ENCODE measurements at places on chromosomes 12 and 14. TPM values are rescaled to one million over a fixed set of nuclear protein-coding genes. Genes with fewer than 3 reads are reported as not detected.

REP15 gene
- 2.2 TPM for total RNA-seq

FIGNL2 gene
- 0.30 TPM for total RNA-seq

SAV1 gene
- total RNA-seq, result 13.5 TPM

AQP6 gene
- total RNA-seq, result not detected

MAX gene
- total RNA-seq, result 115 TPM

PLCZ1 gene
- not detected for total RNA-seq

COA8 gene
- total RNA-seq, result 33.5 TPM

ADCK1 gene
- 5.2 TPM for total RNA-seq

CFAP251 gene
- total RNA-seq, result 0.82 TPM

- no peak for DNase-seq
- no peaks in the 10 kb centered on the region for H3K27me3 ChIP-seq
- H3K4me1 ChIP-seq, result no peaks in the 10 kb centered on the region
- H3K36me3 ChIP-seq, result no peaks in the 10 kb centered on the region
- no peak overlapping the region for H3K27ac ChIP-seq
- H3K4me3 ChIP-seq, result no peak overlapping the region
Measured at GRCh38 chr14:25463480-25463879, 413.5 kb upstream of the STXBP6 start.

GRCh38 chr14:103488071-103488470 is 34.6 kb downstream of the CKB start:
- DNase-seq, result no peak
- no peak overlapping the region for H3K27ac ChIP-seq
- H3K4me1 ChIP-seq, result no peaks in the 10 kb centered on the region

- no peaks in the 10 kb centered on the region for H3K27me3 ChIP-seq
- DNase-seq, result no peak
- no peak overlapping the region for H3K4me3 ChIP-seq
- no peaks in the 10 kb centered on the region for H3K36me3 ChIP-seq
- no peaks in the 10 kb centered on the region for H3K4me1 ChIP-seq
Measured at GRCh38 chr12:40745386-40745785, 53.1 kb downstream of the CNTN1 start.

- no peaks in the 10 kb centered on the region for H3K27me3 ChIP-seq
- DNase-seq, result no peak
- peaks cover 2% of the 10 kb centered on the region for H3K4me1 ChIP-seq
- no peak overlapping the region for H3K27ac ChIP-seq
- H3K4me3 ChIP-seq, result no peak overlapping the region
- no peaks in the 10 kb centered on the region for H3K36me3 ChIP-seq
Measured at GRCh38 chr14:93048843-93049242, 66.9 kb downstream of the ITPK1 start.

- no peak overlapping the region for H3K4me3 ChIP-seq
- no peak for DNase-seq
- peaks cover 15% of the 10 kb centered on the region for H3K4me1 ChIP-seq
- H3K36me3 ChIP-seq, result peaks cover 2% of the 10 kb centered on the region
- peaks cover 4% of the 10 kb centered on the region for H3K27me3 ChIP-seq
- H3K27ac ChIP-seq, result no peak overlapping the region
Measured at GRCh38 chr12:11969437-11970154, 101.1 kb upstream of the BCL2L14 start.

GRCh38 chr14:76833011-76833410 is 6.8 kb downstream of the LRRC74A start:
- no peak overlapping the region for H3K27ac ChIP-seq
- peaks cover 13% of the 10 kb centered on the region for H3K27me3 ChIP-seq
- no peaks in the 10 kb centered on the region for H3K36me3 ChIP-seq
- no peaks in the 10 kb centered on the region for H3K4me1 ChIP-seq
- DNase-seq, result no peak

DNA sequence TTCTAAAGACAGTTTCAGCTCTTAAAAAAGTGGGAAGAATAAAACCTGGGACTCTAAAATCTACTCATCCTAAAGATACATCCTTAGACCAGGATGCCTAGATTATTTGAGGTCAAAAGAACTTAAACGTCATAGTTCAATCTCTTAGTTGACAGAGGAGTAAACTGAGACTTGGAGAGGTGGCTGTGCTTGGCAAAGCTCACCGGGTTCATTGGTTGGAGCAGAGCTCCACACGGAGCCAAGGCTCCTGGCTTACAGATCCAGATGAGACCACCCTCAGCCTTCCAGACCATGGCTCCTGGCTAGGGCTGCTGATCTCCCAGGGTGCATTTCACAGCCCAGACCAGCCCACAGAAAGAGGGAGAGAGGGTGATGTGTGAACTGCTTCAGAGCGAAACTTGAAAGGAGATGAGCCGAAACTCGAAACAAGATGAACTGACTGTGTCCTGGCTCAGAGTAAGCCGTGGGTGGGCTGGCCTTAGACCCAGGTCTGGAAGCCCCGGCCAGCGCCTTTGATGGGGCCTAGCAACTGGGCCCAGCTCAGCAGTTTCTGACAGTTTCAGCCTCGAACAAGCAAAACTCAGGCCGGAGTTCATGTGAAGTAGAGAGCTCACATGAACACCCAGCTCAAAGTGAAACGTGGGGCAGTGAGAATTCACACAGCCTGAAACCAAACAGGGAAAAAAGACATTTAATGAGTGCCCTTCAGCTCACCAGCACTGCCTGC is 1044.8 kb downstream of the BCL11B start:
- peaks cover 4% of the 10 kb centered on the region for H3K36me3 ChIP-seq
- DNase-seq, result peak; percentile 30
- H3K4me1 ChIP-seq, result peaks cover 76% of the 10 kb centered on the region
- no peak overlapping the region for H3K4me3 ChIP-seq
- no peaks in the 10 kb centered on the region for H3K27me3 ChIP-seq

DNA sequence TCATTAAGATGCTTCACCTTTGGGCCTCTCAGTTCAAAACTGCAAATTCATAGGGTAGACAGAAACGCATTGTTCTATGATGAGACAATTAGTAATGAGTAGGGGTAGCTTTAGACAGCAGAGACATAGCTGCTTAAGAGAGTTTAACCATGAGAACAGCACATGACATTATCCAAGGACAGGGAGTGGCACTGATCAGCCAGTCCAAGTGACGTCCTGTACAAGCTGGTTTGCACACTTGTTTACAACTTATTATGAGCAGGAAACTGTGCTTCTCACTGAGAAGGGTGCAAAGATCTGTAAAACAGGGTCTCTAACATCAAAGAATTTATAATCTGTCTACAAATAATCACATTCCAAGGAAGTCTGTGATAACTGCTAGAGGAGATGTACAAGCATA is 11.2 kb upstream of the SRSF5 start:
- no peaks in the 10 kb centered on the region for H3K36me3 ChIP-seq
- DNase-seq, result no peak
- H3K4me1 ChIP-seq, result peaks cover 13% of the 10 kb centered on the region
- H3K27ac ChIP-seq, result no peak overlapping the region
- H3K27me3 ChIP-seq, result no peaks in the 10 kb centered on the region

- H3K4me3 ChIP-seq, result no peak overlapping the region
- DNase-seq, result peak; percentile 63
- peaks cover 5% of the 10 kb centered on the region for H3K36me3 ChIP-seq
- H3K27ac ChIP-seq, result no peak overlapping the region
- H3K4me1 ChIP-seq, result peaks cover 6% of the 10 kb centered on the region
- H3K27me3 ChIP-seq, result no peaks in the 10 kb centered on the region
Measured at GRCh38 chr14:102437997-102438915, 71.3 kb downstream of the ANKRD9 start.

DNA sequence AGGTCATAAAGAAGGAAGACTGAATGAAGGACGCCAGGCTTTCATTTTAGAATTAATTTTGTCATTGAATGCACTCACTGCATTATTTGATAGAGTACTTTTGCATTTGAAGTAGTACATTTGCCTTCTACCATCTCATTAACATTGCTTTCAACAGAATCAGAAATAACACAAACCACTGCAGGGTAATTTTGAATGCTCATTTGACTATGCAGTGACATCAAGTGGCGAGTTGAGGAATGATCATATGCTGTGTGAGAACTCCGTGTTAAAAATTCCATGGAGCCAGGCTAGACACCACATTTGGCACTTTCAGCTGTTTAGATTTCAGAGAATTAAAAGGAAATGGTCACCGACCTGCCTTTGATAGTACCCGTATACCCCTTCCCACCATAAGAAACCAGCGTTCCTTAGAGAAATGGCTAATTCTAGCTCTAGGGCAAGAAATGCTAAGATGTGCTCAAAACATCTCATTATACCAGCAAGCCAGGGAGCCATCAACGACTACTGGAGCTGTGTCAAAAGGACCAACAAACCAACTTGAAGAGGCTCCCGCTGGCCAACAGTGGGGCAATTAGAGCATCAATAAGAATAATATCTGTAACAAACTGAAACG is 16.5 kb downstream of the HEBP1 start:
- no peaks in the 10 kb centered on the region for H3K36me3 ChIP-seq
- no peaks in the 10 kb centered on the region for H3K4me1 ChIP-seq
- H3K27ac ChIP-seq, result no peak overlapping the region
- H3K4me3 ChIP-seq, result no peak overlapping the region

- DNase-seq, result peak; percentile 18
- H3K4me3 ChIP-seq, result no peak overlapping the region
- peaks cover 3% of the 10 kb centered on the region for H3K27me3 ChIP-seq
- H3K4me1 ChIP-seq, result no peaks in the 10 kb centered on the region
- H3K27ac ChIP-seq, result no peak overlapping the region
Measured at GRCh38 chr12:110245369-110245772, 35.7 kb upstream of the ATP2A2 start.

DNA sequence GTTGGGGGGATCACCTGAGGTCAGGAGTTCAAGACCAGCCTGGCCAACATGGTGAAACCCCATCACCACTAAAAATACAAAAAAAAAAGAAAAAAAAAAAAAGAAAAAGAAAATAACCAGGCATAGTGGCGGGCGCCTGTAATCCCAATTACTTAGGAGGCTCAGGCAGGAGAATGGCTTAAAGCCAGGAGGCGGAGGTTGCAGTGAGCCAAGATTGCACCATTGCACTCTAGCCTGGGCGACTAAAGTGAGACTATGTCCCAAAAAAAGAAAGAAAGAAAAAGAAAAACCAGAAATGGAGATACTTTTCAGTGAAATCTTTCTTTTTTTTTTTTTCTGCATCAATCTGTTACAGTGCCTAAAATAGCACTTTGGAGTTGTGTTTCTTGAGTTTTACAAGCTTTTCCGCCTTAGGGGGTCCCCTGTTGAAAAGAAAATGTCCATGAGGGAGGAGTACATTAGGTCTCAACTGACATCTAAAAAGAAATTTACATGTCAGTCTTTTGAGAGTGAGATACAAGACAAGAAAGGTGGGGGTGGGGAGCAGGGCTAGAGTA is 82.9 kb upstream of the VASH1 start:
- no peaks in the 10 kb centered on the region for H3K36me3 ChIP-seq
- H3K4me3 ChIP-seq, result no peak overlapping the region
- H3K27me3 ChIP-seq, result no peaks in the 10 kb centered on the region
- H3K27ac ChIP-seq, result no peak overlapping the region
- DNase-seq, result no peak

DNA sequence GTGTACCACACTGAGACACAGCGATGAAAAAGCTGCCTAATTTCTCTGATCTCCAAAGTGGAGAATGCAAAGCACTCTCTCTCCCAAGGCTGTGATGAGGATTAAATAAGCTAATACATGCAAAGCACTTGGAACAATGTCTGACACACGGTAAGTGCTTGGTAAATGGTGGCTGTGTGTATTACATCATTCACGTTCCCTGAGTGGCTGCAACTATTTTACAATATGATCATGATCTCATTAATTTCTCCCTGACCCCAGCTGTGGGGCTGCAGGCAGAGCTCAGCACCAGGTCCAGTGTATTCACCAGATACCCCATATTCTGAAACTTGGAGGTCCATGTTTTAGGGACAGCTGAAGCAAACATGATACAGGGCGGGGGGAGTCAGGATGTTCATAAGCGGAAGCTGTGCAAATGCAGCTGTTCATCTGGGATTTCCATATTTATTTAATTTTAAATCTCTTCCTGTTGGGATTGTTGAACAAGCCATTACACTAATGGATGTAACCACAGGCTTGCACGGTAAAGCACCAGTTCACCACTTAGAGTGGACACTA is 106.4 kb downstream of the CCDC60 start:
- H3K27me3 ChIP-seq, result no peaks in the 10 kb centered on the region
- no peak for DNase-seq
- H3K27ac ChIP-seq, result no peak overlapping the region
- H3K4me1 ChIP-seq, result peaks cover 5% of the 10 kb centered on the region

DNA sequence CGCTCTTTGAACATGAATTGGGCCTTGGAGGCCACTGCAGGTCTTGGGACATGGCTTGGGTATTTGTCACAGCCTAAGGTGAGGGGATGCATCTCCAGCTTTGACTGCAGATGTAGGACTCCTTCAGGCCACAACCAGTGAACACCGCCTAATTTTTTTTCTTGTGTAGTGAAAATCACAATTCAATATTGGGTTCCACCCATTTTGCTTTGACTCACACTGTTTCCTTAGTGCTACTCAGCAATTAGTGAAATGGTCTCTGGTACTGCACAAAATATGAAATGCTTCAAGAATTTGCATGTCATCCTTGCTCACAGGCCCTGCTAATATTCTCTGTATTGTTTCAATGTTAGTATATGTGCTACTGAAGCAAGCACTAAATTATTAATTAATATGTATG is 12.5 kb downstream of the TMEM253 start:
- H3K4me1 ChIP-seq, result peaks cover 11% of the 10 kb centered on the region
- H3K36me3 ChIP-seq, result no peaks in the 10 kb centered on the region
- H3K27ac ChIP-seq, result no peak overlapping the region
- H3K27me3 ChIP-seq, result no peaks in the 10 kb centered on the region

DNA sequence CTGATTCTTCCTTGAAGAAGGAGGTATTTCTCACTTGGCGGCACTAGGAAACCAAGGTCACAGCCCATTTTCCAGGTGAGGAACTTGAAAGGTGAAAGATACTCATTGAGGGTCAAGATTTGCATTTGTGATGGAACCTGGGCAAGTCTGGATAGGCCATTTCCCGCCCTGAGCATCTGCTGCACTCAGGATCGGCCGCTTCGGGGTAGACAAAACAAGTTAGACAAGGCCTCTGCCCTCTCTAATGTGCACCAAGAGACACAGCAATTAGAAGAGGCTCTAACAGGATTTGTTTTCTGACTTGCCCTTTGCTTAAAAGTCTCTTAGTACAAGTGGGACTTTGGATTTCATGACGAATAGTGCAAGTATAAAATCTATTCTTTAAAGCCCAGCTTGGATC is 167.2 kb downstream of the KTN1 start:
- no peaks in the 10 kb centered on the region for H3K36me3 ChIP-seq
- H3K4me3 ChIP-seq, result no peak overlapping the region
- H3K4me1 ChIP-seq, result no peaks in the 10 kb centered on the region
- DNase-seq, result no peak
- no peak overlapping the region for H3K27ac ChIP-seq

- no peak overlapping the region for H3K4me3 ChIP-seq
- H3K4me1 ChIP-seq, result peaks cover 21% of the 10 kb centered on the region
- H3K27ac ChIP-seq, result no peak overlapping the region
- peaks cover 36% of the 10 kb centered on the region for H3K36me3 ChIP-seq
- DNase-seq, result no peak
Measured at GRCh38 chr12:10952645-10953044, 13.6 kb upstream of the TAS2R14 start.

DNA sequence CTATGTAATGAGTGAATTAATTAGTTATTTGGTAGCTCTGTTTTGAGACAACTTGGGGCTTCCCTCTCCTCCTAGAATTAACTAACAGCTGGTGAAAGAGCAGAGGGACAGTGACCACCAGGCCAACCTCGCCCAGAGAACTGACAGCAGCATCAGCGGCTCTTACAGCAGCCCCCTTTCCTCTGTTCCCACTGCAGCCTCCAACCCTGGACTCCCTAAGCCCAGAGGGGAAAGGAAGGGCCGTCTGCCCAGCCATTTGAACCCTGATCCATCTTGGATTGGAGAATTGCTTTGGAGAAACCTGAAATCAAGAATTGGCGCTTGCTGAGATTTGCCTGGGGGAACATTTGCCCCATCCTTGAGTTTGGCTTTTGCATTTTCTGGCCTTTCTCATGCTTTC is 45.5 kb downstream of the B4GALNT3 start:
- no peaks in the 10 kb centered on the region for H3K4me1 ChIP-seq
- H3K36me3 ChIP-seq, result no peaks in the 10 kb centered on the region
- no peak overlapping the region for H3K4me3 ChIP-seq
- no peak for DNase-seq
- peaks cover 21% of the 10 kb centered on the region for H3K27me3 ChIP-seq

Measured in activated T-helper 2 cell treated with anti-CD3 and anti-CD28 coated beads, Interferon-gamma antibody, Interleukin-2, Interleukin-4, amounts not matched to agents 10 μg/mL and 5 μg/mL and 100 μg/mL, durations not matched to agents 14 hours and 24 hours and 36 hours (primary cell).